ENCODE measurements at places on chromosomes 1 and 21.

DNA sequence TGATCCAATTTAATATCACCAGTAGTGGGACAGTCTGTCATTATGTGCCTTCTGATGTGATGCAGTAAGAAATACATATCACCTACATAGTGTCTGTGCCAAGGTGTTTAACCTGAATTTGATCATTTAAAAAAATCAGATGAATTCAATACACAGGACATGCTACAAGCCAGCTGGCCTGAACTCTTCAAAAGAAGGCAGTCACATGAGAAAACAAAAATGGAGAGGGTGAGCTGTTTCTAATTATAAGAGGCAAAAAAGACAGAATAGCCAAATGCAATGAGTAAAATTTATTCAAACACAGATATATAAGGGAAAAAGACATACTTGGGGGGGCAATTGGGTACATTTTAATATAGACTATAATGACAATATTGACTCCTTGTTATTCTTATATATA lies 66.5 kb downstream of the ST3GAL3 start:
- H3K27ac ChIP-seq = no peak overlapping the region
- no peak for DNase-seq
- H3K36me3 ChIP-seq = no peaks in the 10 kb centered on the region
- H3K27me3 ChIP-seq = no peaks in the 10 kb centered on the region
- H3K4me1 ChIP-seq = no peaks in the 10 kb centered on the region

DNA sequence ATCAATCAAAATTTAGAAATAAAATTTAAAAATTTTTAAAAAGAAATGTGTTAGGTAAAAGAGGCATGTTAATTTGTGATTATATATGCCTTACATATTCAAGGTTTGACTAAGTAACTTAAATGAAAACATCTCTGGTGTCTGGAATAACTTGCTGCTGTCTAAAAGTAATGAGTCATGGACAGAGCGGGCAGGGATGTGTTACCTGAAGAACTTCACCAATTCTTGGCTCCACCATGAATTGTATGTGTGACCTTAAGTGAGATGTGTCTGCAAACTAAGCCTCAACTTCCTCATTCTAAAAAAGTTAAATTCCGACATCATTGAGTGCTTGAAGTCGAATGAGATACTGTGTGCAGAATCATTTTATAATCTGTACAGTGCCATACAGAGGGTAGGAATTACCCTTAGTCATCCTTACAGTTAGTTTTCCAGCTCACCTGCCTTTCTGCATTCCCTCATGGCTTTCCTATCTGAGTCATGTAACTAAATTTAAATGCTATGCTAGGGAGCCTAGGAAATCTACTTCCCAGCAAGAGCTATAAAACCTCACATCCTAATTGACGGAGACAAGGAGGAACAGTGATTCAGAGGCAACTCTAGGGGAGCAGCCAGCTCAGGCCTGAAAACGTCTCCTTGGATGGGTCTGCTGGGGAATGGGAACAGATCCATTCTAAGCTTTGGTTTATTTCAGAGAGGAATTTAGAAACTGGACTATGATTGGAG lies 100.7 kb upstream of the TSPAN2 start:
- H3K4me3 ChIP-seq = no peak overlapping the region
- peaks cover 4% of the 10 kb centered on the region for H3K4me1 ChIP-seq
- DNase-seq = no peak
- no peaks in the 10 kb centered on the region for H3K36me3 ChIP-seq
- H3K27me3 ChIP-seq = peaks cover 2% of the 10 kb centered on the region
- no peak overlapping the region for H3K27ac ChIP-seq

- no peak overlapping the region for H3K27ac ChIP-seq
- no peaks in the 10 kb centered on the region for H3K36me3 ChIP-seq
- no peak overlapping the region for H3K4me3 ChIP-seq
- no peaks in the 10 kb centered on the region for H3K27me3 ChIP-seq
- H3K4me1 ChIP-seq = peaks cover 5% of the 10 kb centered on the region
Observed at GRCh38 chr1:90957497-90957896, 64.3 kb downstream of the ZNF644 start.

- H3K4me3 ChIP-seq = no peak overlapping the region
- peaks cover 9% of the 10 kb centered on the region for H3K4me1 ChIP-seq
- H3K36me3 ChIP-seq = no peaks in the 10 kb centered on the region
- peak overlapping the region; percentile 51 for H3K27ac ChIP-seq
Observed at GRCh38 chr1:224707843-224708725, 92.0 kb downstream of the CNIH3 start.

DNA sequence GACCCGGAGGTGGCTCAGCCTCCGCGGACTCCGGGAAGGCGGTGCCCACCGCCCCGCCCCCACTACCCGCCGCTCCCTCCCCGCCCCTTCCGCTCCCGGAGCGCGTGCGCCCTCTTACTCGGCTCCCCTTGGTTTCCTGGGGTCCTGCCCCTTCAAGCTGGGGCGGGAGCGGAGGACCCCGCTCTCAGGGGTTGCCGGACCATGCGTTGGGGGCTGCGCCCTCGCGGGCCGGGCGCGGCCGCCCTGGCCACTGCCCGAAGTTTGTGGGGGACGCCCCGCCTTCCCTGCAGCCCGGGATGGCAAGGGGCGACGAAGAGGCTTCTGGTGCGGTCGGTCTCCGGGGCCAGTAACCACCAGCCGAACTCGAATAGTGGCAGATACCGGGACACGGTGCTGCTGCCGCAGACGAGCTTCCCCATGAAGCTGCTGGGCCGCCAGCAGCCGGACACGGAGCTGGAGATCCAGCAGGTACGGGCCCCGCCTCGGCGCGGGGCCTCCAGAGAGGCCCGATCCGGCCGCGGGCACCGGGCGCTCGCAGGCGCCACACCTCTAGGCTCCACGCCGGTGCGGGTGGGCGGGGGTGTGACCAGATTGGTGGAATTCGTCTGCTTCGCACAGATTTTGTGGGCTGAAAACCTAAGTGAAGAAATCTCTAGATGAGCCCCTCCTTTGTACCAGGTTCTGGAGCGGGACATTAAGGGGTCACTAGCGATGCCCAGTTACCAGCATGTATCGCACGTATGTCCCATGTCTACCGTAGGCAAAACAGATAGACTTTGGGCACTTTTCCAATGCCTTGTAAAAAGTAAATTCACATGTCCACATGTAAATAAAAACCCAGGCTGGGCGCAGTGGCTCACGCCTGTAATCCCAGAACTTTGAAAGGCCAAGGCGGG lies at the start of gene IARS2:
IARS2 (plus strand) TSS at position 117 of the 896 bp plus-strand sequence; CDS start at position 202, 85 bp downstream.
- peak within 1 kb of the TSS; percentile 79 for H3K27ac ChIP-seq
- H3K4me3 ChIP-seq = peak within 1 kb of the TSS; percentile 100
- peaks cover 8% of the 10 kb centered on the region for H3K36me3 ChIP-seq
- DNase-seq = peak; percentile 90
- H3K27me3 ChIP-seq = no peaks in the 10 kb centered on the region
- H3K4me1 ChIP-seq = peaks cover 20% of the 10 kb centered on the region

DNA sequence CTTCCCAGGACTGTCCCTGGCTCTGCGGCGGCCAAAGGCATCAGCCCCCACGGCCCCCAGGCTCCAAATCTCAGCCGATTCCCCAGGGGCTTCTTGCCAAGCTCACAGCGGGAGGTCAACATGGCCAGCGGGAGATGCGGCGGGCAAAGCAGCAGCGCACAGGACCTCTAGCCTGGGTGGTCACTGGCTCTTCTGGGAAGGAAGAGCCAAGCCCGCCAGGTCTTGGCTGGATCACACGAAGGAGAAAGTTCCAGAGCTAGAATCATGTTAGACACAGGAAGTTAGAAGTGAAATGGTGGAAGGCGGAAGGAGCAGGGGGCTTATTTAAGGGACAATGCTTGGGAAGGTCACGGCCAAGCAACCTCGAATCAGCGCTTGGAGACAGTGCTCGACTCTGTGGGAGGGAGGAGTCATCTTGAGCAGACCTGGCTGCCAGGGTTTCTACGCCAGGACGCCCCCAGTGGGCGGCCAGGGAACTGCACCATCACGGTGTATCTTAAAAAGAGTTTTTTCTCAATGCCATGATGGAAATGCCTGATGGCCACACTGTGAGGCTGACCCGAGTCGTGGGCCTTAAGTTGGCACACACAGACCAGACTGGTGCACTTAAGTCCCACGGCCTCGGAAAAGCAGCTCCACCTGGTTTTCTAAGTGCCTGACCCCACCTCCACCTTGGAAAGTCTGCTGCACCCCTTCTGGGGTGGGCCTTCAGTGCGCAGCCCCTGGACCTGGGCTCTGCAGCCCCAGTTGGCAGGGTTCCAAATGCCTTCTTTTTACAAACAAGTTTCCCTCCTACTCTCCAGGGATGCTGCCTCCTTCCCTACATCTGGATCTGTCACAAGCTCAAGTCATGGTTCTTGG lies 29.3 kb downstream of the SLC66A1 start:
- H3K27ac ChIP-seq = no peak overlapping the region
- H3K4me3 ChIP-seq = no peak overlapping the region
- H3K36me3 ChIP-seq = peaks cover 20% of the 10 kb centered on the region
- DNase-seq = peak; percentile 76
- peaks cover 21% of the 10 kb centered on the region for H3K4me1 ChIP-seq

DNA sequence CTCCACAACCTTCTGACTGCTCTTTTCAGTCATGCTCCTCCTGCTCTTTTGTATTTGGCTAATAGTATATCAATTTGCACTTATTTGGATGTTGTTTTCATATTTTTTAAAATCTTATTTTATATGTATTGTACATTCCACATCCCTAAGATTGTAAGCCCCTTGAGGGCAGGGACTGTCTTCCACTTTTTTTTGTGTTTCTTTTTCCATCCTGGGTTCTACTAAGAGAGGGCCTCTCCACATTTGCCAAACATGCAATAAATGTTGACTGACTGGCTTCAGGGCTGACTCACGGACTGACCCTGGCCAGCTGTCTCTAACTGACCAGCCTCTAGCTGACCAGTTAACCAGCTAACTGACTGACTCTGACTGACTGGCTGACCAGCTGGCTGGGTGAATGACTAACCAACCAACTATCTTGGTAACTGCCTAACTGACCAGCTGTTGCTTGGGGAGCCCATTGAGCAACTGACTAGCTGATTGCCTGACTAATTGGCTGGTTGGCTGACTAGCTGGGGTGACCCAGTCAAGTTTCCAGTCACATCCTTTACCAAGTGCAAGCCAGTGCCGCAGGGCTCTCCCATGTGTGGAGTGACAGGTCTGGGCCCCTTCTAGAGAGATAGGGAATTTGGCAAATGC lies 16.1 kb downstream of the CSF1 start:
- H3K36me3 ChIP-seq = peaks cover 31% of the 10 kb centered on the region
- peak overlapping the region; percentile 69 for H3K27ac ChIP-seq
- no peak for DNase-seq
- H3K4me3 ChIP-seq = no peak overlapping the region

- peak overlapping the region; percentile 84 for H3K4me3 ChIP-seq
- peaks cover 5% of the 10 kb centered on the region for H3K36me3 ChIP-seq
- DNase-seq = peak; percentile 55
- peaks cover 11% of the 10 kb centered on the region for H3K4me1 ChIP-seq
- peak overlapping the region; percentile 83 for H3K27ac ChIP-seq
Observed at GRCh38 chr21:32770871-32771523, 558 bp downstream of the PAXBP1 start.

GRCh38 chr1:157517016-157517415 lies 35.3 kb downstream of the FCRL5 start:
- no peaks in the 10 kb centered on the region for H3K4me1 ChIP-seq
- H3K36me3 ChIP-seq = no peaks in the 10 kb centered on the region
- H3K27ac ChIP-seq = no peak overlapping the region
- DNase-seq = no peak
- no peak overlapping the region for H3K4me3 ChIP-seq

DNA sequence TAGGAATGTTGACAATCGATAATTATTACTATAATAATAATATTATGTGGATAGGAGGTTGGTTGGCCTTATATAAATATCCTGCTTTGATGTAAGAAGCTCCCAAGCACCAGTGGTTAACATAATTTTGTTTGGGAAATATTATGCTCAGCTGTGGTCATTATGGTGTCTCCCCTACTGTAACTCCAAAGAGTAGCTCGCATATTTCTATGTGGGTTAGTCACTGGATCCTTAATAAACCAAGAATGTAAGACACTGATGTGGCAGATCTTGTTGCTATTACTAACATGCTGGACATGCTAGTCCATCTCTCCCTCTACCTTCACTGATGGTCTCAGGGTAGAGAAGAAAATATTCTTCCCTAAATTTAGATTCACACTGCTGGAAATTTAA lies 79.2 kb upstream of the RALGPS2 start:
- H3K4me1 ChIP-seq = peaks cover 16% of the 10 kb centered on the region
- H3K36me3 ChIP-seq = no peaks in the 10 kb centered on the region

- no peak overlapping the region for H3K27ac ChIP-seq
- DNase-seq = no peak
- no peaks in the 10 kb centered on the region for H3K36me3 ChIP-seq
- H3K4me1 ChIP-seq = no peaks in the 10 kb centered on the region
- H3K4me3 ChIP-seq = no peak overlapping the region
- H3K27me3 ChIP-seq = no peaks in the 10 kb centered on the region
Observed at GRCh38 chr1:53135735-53136114, 6.7 kb downstream of the SLC1A7 start.

- no peak for DNase-seq
- H3K36me3 ChIP-seq = no peaks in the 10 kb centered on the region
- no peaks in the 10 kb centered on the region for H3K27me3 ChIP-seq
- no peak overlapping the region for H3K4me3 ChIP-seq
- H3K27ac ChIP-seq = no peak overlapping the region
- no peaks in the 10 kb centered on the region for H3K4me1 ChIP-seq
Observed at GRCh38 chr1:31653717-31654473, 9.2 kb upstream of the PEF1 start.

GRCh38 chr1:202216691-202217090 lies 23.1 kb downstream of the LGR6 start:
- no peaks in the 10 kb centered on the region for H3K36me3 ChIP-seq
- no peaks in the 10 kb centered on the region for H3K27me3 ChIP-seq
- DNase-seq = no peak

Data from liver (tissue), 10 donors.